ENCODE measurements at places on chromosomes 4 and X. TPM values are rescaled to one million over a fixed set of nuclear protein-coding genes. Genes with fewer than 3 reads are reported as not detected.

SLC16A2 gene
- 1.5 TPM for total RNA-seq

MFAP3L gene
- 0.53 TPM for total RNA-seq

MAGEE2 gene
- total RNA-seq = not detected

LRAT gene
- total RNA-seq = not detected

SLC26A1 gene
- total RNA-seq = not detected

CCSER1 gene
- 2.2 TPM for total RNA-seq

GAGE13 gene
- not detected for total RNA-seq

MOB1B gene
- 28.2 TPM for total RNA-seq

UCP1 gene
- not detected for total RNA-seq

YY2 gene
- total RNA-seq = 2.3 TPM

AGTR2 gene
- not detected for total RNA-seq

SPANXN3 gene
- total RNA-seq = not detected

FRMPD4 gene
- total RNA-seq = not detected

HS6ST2 gene
- not detected for total RNA-seq

NUDT10 gene
- total RNA-seq = 0.43 TPM

MAGEA10 gene
- total RNA-seq = not detected

CSAG2 gene
- total RNA-seq = not detected

BST1 gene
- total RNA-seq = 6.0 TPM

PDCL2 gene
- total RNA-seq = not detected

RXFP1 gene
- total RNA-seq = not detected

TCP11X2 gene
- not detected for total RNA-seq

All from thoracic aorta endothelial cell (primary cell).